Caco-2 (cell line): ENCODE measurements at places on chromosomes 11 and 22. TPM values are rescaled to one million over a fixed set of nuclear protein-coding genes. Genes with fewer than 3 reads are reported as not detected.

DNA sequence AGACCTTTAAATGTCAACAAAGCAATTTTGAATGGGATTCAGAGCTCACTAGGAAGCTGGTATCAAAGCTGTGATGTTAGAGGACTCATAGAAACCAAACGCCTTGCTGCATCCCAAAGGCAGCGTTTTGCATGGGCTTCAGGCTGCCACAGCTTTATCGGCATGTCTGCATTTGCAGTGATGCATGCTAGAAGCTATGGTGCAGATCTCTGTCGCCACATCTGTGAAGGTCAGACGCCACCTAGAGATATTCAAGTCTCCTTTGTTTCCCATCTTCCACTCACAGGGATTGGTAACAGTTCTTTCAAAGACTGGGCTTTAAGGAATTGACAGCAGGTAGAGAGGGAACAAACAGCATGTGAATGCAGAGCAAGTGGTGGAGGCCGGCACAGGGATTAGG lies 47.8 kb downstream of the NTM start:
- H3K36me3 ChIP-seq = no peaks in the 10 kb centered on the region
- no peak overlapping the region for H3K4me3 ChIP-seq
- no peak for DNase-seq

DNA sequence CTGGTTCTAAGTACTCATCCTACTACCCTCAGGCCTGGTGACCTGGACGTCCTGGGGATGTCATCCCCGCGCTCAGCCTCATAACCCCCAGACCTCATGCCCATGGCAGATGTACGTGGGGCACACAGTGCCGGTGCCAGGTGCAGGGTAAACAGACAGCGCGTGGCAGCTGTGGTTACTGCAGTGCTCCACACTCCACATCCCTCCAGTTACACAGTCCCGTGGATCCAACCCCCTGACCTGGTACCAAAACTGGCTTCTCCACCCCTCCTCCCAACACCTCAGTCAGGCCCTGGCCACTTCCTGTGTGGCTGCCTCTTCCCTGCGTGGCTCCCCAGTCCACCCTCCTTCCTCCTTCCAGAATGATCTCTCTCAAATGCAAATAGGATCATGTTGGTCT lies 95.2 kb downstream of the DSCAML1 start:
- H3K4me1 ChIP-seq = peaks cover 31% of the 10 kb centered on the region
- peak overlapping the region; percentile 25 for H3K27ac ChIP-seq
- DNase-seq = no peak
- H3K36me3 ChIP-seq = no peaks in the 10 kb centered on the region
- no peaks in the 10 kb centered on the region for H3K27me3 ChIP-seq

DNA sequence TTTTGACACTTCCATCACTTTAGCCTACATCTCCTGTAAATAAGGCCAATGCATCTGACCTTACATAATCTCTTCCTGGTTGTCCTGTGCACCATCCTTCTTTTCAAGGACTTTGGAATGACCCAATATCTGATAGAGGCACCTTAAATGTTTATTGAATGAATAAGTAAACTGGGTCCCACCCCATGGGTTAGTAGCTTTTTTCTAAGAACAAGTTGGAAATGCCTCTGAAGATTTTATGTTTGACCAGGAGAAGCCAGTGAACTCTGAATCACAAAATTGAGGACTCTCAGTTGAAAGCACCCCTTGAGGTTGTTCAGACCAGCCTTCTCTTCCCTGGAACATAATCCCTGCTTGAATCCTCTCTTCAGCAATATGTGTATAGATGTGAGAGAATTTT lies 1.4 kb downstream of the RNF185 start:
- H3K4me3 ChIP-seq = peak overlapping the region; percentile 57
- H3K36me3 ChIP-seq = no peaks in the 10 kb centered on the region; the same call in 1 of the 2 replicates
- no peak for DNase-seq
- no peaks in the 10 kb centered on the region for H3K27me3 ChIP-seq
- H3K27ac ChIP-seq = peak overlapping the region; percentile 94

- H3K36me3 ChIP-seq = peaks cover 6% of the 10 kb centered on the region
- H3K4me1 ChIP-seq = no peaks in the 10 kb centered on the region
- no peak overlapping the region for H3K27ac ChIP-seq
- DNase-seq = no peak
- no peaks in the 10 kb centered on the region for H3K27me3 ChIP-seq
Observed at GRCh38 chr11:113847111-113847510, 28.3 kb downstream of the USP28 start.

- no peak for DNase-seq
- no peaks in the 10 kb centered on the region for H3K27me3 ChIP-seq
- H3K4me1 ChIP-seq = no peaks in the 10 kb centered on the region
- peaks cover 4% of the 10 kb centered on the region for H3K36me3 ChIP-seq
- no peak overlapping the region for H3K27ac ChIP-seq
- no peak overlapping the region for H3K4me3 ChIP-seq
Observed at GRCh38 chr11:3030289-3031070, 26.7 kb downstream of the CARS1 start.

GRCh38 chr11:27186580-27186979 lies 146.0 kb downstream of the BBOX1 start:
- no peaks in the 10 kb centered on the region for H3K36me3 ChIP-seq
- H3K4me1 ChIP-seq = peaks cover 32% of the 10 kb centered on the region
- H3K27me3 ChIP-seq = no peaks in the 10 kb centered on the region
- H3K27ac ChIP-seq = no peak overlapping the region

DNA sequence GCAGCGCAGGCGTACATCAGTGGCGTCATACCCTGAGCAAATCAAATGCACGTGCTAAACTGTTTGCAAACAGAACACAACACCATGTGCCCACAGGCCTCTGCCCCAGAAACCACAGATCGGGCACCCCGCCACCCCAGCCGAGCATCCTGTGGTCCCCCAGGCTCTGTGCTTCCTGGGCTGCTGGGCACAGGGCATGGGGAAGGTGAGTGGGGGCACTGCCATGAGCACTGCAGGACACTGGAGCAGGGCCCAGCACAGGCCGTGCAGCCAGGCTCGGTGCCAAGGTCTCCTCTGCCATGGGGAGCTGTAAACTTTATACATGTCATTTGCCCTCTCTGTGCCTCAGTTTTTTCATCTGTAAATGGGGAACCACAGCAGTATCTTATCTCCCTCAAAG lies 62.5 kb downstream of the NAT10 start:
- H3K4me1 ChIP-seq = 0 out of 2 replicates have a peak, but pooled peaks cover 9% of the 10 kb centered on the region
- H3K27ac ChIP-seq = no peak overlapping the region
- no peak overlapping the region for H3K4me3 ChIP-seq
- no peaks in the 10 kb centered on the region for H3K36me3 ChIP-seq

DNA sequence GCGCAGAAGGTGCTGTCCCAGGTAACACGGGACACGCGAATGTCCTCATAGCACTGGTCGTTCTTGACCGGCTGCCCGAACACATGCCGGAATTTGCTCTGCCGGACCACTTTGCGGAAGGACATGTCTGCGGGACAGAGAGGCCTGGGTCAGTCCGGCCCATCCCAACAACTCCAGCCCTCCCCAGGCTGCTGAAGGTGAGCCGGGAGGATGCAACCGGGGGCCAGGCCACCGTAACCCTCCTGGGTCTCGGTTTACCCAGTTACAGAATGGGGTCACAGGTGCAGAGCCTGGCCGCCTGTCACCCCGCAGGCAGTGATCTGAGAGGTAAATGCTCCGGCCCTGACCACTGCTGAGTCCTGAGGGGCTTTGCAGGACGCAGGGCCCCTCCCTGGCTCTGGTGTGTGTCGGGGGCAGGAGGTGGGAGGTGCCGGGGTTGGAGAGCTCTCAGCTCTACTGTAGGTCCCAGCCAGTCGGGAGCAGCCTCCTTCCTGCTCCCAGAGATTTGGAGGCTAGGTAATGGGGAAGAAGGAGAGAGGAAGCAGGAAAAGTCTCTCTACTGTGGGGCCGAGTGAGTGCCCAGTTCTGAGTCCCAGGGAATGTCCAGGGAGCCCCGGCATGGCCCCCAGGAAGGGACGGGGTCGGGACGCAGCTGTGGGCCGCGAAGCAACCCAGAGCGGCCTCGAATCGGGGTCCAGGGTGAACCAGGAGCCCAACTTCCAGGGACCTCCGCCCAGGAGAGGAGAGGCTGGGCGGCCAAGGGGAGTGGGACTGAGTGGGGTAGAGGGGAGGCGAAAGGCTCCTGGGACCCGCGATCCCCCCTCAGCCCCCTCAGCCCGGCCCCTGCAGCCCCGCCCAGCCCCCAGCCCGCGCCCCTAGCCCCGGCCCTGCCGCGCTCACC lies 522 bp downstream of the CORO1B start:
- DNase-seq = no peak
- H3K4me1 ChIP-seq = peaks cover 20% of the 10 kb centered on the region
- no peaks in the 10 kb centered on the region for H3K27me3 ChIP-seq
- peak overlapping the region; percentile 83 for H3K27ac ChIP-seq

GRCh38 chr22:39026509-39027150 lies 5.7 kb downstream of the APOBEC3D start:
- H3K4me3 ChIP-seq = no peak overlapping the region
- H3K27ac ChIP-seq = no peak overlapping the region
- DNase-seq = no peak
- no peaks in the 10 kb centered on the region for H3K36me3 ChIP-seq
- no peaks in the 10 kb centered on the region for H3K4me1 ChIP-seq

DNA sequence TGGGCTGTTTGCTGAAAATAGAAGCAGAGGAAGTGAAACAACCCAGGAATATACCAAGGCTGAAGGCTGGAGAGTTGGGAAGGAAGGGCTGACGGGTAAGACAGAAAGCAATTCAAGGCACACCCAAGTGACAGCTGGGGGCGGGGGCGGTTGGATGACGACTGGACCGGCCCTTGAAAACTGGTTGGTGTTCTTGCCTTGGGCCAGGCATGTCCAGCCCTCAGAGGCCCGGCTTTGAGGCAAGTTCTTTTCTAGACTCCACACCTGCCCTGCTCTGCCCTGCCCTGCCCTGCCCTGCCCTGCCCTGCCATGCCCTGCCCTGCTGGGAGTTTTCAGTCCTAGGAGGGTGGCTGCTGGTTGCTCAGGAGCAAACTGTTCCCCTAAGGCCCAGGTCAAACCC lies 34.2 kb upstream of the CACNG2 start:
- DNase-seq = no peak
- no peak overlapping the region for H3K4me3 ChIP-seq
- no peaks in the 10 kb centered on the region for H3K27me3 ChIP-seq
- no peak overlapping the region for H3K27ac ChIP-seq
- no peaks in the 10 kb centered on the region for H3K36me3 ChIP-seq
- H3K4me1 ChIP-seq = no peaks in the 10 kb centered on the region

DNA sequence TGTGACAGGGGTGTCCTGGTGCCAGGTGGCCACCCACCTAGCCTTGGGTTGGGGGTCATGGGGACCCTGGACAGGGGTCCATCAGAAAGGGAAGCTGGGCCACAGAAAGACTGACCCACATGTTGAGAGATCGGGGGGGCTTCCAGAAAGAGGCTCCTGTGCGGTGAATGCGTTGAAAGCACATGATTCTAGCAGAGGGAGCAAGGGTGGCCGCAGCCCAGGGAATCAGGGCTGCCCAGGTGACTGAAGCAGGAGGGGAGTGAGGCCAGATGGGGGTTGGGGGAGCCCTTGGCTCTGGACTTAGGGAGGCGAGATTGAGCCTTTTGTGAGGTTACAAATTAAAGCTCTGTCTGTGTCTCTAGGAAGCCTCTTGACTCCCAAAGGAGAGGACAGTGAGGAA lies 80.7 kb downstream of the MORC2 start:
- H3K36me3 ChIP-seq = no peaks in the 10 kb centered on the region; the same call in none of the 2 replicates
- H3K27me3 ChIP-seq = no peaks in the 10 kb centered on the region
- no peak for DNase-seq
- H3K27ac ChIP-seq = no peak overlapping the region

GRCh38 chr22:46578251-46578823 lies 40.9 kb upstream of the CELSR1 start:
- no peaks in the 10 kb centered on the region for H3K27me3 ChIP-seq
- peaks cover 46% of the 10 kb centered on the region for H3K4me1 ChIP-seq
- peak overlapping the region; percentile 72 for H3K4me3 ChIP-seq
- H3K27ac ChIP-seq = no peak overlapping the region
- no peak for DNase-seq

DNA sequence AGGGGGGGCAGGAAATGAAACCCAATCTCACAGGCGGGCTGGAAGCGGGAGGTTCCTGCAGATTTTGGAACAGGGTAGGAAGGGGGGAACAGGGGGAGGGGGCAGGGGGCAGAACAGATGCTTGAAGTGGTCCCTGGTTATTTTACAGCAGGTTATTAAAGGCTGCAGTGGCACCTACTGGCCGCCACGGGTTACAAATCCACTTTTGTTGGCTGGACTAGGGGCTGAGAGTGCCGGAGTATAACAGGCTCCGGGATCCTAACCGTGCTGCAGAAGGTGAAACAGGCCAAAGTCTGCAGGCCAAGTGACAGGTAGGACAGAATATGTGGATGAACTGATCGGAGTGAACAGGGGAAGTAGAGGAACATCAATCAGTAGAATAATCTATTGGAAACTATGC lies 2.5 kb downstream of the ROBO3 start:
- no peak overlapping the region for H3K4me3 ChIP-seq
- peak; percentile 59 for DNase-seq
- H3K4me1 ChIP-seq = peaks cover 21% of the 10 kb centered on the region
- H3K27ac ChIP-seq = no peak overlapping the region

DNA sequence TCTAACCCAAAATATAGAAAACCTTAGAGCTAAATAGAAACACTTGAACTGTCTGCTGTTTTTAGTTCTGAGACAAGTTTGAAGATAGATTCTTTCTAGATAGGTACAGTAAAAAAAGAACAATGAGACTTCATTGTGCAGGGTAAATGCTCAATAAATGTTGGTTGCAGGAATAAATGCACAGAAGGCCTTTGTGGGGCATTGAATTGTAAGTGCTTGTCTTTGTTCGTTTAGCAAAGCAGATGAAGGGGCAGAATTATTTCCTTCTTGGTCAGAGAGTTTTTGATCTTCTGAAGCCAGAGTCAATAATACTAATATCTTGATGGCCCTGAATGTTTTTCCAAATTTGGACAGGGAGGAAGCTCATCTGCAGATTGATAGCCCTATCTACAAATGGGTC lies 340.4 kb downstream of the OPCML start:
- H3K4me1 ChIP-seq = no peaks in the 10 kb centered on the region
- H3K36me3 ChIP-seq = no peaks in the 10 kb centered on the region
- DNase-seq = no peak
- H3K27ac ChIP-seq = no peak overlapping the region
- no peak overlapping the region for H3K4me3 ChIP-seq
- H3K27me3 ChIP-seq = no peaks in the 10 kb centered on the region

The MEI1 gene
- not detected in 2 replicates for total RNA-seq

The PLAAT2 gene
- 1.2 TPM in 1 of 2 replicates, not detected in the other for total RNA-seq

The OR5A1 gene
- total RNA-seq = not detected in 2 replicates

The TYR gene
- not detected in 2 replicates for total RNA-seq
